ENCODE measurements at places on chromosomes 11 and 22. TPM values are rescaled to one million over a fixed set of nuclear protein-coding genes. Genes with fewer than 3 reads are reported as not detected.

The NCR3LG1 gene
- total RNA-seq: 2.1 TPM

The PGA5 gene
- not detected for total RNA-seq

The BMAL1 gene
- 59.6 TPM for total RNA-seq

The ART1 gene
- total RNA-seq: 2.4 TPM

The SERHL2 gene
- total RNA-seq: 12.6 TPM

The SLC22A25 gene
- not detected for total RNA-seq

The SHISA8 gene
- 3.3 TPM for total RNA-seq

The FBXO3 gene
- total RNA-seq: 28.2 TPM

The C1QTNF4 gene
- total RNA-seq: 7.2 TPM

The CREB3L1 gene
- 6.9 TPM for total RNA-seq

The WT1 gene
- not detected for total RNA-seq

The MS4A4E gene
- 4.8 TPM for total RNA-seq

The FGF4 gene
- total RNA-seq: 1.8 TPM

The MIOX gene
- not detected for total RNA-seq

The POTEH gene
- total RNA-seq: not detected

The CCDC89 gene
- total RNA-seq: 1.2 TPM

The SLC29A2 gene
- 5.4 TPM for total RNA-seq

The ISX gene
- not detected for total RNA-seq

The OR8D1 gene
- total RNA-seq: not detected
